CD4-positive, alpha-beta T cell treated with Interleukin-17A for 1 hour (primary cell): ENCODE measurements at places on chromosomes 16 and 17.

GRCh38 chr17:78026381-78026780 is 67.9 kb downstream of the TNRC6C start:
- no peak for DNase-seq

DNA sequence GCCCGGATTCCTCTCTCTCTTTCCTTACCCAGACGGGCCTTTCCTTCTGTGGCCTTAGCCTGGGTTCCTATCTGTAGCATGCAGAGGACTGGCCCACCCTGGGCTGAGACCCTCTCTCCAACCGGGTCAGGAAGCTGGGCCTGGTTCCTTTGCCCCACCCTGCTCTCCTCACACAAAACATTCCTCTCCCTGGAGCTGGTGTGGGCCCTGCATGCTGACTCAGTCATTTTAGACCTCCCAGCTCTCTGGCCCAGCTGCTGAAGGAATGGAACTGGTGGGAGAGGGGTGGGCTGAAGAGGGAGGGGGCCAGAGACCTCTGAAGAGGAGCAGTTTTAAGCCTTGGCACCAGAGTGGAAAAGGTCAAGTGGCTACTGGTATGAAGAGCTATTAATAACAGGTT is 957 bp downstream of the MYL4 start:
- no peak for DNase-seq

DNA sequence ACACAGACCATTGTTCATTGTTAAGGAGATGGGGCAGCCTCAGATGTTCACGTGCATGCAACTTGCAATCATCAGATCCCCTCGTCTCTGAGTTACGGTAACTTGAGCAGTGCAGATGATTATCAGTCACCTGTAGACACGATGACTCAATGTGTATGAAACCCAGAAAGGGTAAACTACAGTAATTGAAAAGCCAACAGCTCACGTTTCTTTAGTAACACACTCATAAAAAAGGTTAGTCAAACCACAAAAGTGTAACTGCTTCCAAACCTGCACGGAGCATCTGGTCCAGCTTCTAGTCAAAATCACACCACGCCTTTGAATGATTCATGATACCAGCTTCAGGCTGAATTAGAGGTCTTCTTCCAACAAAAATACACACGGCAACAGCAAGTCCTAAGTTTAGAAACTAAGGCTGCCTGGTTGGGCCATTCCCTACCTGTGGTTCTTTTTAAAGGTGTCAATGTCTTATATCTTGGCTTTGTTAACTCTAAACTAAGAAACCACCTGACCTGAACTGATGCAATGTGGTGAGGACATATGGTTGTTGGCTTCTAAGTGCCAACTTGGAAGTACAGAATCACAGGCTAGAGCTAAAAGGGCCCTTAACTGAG is 32.3 kb downstream of the GRB7 start:
- peak; percentile 79 for DNase-seq

DNA sequence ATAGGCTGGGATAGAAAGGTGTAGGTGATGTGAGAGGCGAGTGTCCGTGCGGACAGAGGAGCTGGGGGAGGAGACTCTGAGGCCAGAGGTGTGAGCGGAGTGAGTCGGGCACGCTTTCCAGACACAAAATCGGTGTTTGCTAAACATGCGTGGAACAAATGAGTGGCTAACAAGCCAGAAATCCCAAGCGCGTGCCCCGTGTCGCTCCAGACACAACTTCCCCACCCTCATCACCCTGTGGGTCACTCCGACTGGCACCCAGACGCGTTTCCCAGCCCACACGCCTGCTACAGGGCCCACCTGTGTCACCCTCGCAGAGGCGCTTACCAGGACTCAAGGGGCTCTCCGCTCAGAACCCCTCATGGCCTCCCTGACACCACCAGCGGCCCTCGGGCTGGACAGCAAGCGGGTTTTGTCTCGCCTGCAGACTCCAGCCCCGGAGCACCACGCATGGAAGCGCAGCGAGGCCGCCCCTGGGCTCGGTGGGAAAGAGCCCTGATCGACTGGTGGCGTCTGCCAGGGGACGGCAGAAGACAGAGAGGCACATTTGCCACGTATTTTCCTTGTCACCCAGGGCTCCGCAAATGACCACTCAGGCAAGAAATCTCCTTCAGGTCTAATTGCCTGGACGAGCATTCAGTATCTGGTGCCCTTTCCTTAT is 6.0 kb upstream of the RPH3AL start:
- no peak for DNase-seq
